T-helper 1 cell (primary cell): ENCODE measurements at places on chromosomes 12 and 14.

GRCh38 chr12:124917135-124917840 lies 2.8 kb upstream of the UBC start:
- peak; percentile 91 for DNase-seq

- no peak for DNase-seq
These were observed 609.0 kb downstream of the KCNH5 start for GRCh38 chr14:62436261-62436660.

DNA sequence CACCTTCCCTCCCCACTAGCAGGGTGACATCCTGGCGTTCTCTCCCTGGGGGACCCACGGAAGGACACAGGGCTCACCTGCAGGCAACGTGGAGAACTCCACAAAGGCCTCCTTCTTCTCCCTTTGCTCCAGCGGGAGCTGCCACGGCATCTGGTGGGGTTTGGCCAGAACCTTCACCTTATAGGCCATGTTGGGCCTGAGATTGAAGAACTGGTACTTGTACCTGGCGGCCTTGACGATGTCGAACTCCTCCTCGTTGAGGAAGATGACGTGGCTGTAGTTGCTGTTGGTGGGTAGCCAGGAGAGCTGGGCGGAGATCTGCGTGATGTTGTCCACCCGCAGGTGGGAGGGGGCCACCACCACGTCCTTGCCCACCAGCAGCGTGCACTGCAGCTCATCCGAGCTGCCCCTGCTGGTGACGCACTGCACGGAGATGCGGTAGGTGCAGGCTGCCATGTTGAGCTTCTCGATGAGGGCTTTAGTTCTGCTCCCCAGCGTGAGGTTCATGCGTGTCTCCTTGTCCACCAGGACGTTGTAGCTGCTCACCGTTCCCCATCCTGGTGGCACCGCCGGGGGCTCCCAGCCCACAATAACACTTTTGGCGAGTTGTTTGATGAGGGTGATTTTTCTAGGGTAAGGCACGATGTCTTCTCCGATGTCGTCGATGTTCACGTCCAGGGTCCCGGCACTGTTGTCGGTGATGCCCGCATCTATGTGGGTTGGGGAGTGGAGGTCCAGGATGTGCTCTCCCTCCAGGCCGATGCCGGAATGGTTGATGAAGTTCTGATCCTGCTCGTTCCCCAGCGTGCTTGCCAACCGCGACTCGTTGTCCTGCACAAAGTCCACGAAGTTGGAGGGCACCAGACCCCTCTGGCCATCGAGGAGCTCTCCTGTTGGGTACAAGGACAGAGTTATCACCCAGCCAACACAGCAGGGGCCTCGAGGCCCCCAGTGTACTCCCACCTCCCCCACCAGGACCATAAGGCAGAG lies 104.4 kb downstream of the PIWIL1 start:
- no peak for DNase-seq

DNA sequence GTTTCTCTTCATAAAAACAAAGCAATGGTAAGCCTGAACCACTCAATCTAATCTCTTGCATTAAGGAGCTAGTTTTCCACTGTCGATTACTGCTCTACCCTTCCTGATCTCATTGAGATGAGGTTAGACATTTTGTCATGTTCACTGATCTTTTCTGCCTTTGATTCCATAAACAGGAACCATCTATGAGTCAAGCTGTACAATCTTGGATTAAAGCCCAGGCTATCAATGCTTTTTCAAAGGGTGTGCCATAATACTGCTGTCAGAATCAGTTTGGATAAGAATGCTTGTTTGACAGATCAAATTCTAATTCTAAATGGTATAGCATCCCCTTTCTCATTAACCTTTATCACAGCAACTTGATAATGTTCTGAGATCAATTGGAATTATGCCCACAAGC lies 16.1 kb downstream of the GRIP1 start:
- DNase-seq, result no peak

GRCh38 chr12:113891739-113892520 lies 74.2 kb downstream of the RBM19 start:
- DNase-seq, result no peak

- DNase-seq, result peak; percentile 13
These were observed 593 bp downstream of the CFL2 start for GRCh38 chr14:34713681-34714319.

GRCh38 chr14:63752449-63753169 lies 24.7 kb upstream of the SGPP1 start:
- no peak for DNase-seq

DNA sequence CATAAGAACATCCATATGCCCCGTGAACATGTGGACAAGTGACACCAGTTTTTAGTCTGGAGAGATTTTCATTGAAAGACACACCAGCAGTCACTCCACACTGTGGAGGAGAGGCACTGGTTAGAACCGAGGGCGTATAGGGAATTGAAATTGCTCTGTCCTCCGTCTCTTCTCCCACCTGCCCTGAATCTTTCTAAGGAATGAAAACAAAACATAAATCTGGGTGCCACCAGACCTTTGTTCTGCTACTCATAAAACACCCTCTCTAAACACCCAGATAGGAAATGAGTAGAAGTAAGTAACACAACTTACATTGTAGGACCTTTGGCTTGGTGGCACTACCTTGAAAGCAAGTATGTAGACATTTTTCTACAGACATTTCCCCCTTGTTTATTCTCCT lies 37.1 kb upstream of the STON2 start:
- DNase-seq, result no peak

GRCh38 chr12:27967551-27968054 lies 4.9 kb downstream of the PTHLH start:
- no peak for DNase-seq

GRCh38 chr12:76914102-76914859 lies 35.5 kb upstream of the CSRP2 start:
- no peak for DNase-seq

DNA sequence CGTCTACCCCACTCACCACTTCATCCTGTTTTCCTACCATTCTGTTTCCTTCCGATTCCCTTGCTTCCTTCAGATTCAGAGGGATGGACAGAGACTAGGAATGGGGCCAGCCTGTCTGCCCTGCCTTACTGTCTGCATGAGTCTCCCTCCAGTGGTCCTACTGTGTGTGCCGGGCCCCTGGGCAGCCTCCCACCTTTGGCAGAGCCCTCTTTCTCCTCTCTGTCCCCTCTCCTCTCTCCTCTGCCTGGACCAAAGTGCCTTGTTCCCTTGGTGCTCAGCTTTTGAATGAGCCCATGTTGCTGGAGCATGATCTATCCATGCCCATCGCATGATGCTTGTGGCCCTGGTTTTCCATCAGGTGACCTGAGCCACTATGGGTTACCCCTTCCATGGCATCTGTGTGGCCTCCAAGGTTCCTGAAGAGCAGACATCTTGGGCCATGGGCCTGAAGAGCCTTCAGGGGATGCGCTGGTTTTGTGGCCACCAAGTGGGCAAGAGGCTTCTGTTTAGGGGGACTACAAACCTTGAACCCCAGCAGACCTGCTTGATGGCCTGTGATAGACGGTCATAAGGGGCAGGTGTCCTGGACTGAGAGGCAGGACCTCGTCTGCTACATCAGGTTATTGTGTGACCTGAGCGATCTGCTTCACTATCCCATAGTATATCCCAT lies 54.2 kb upstream of the BCL11B start:
- DNase-seq, result no peak

GRCh38 chr12:32292151-32292550 lies 107.2 kb upstream of the FGD4 start:
- DNase-seq, result no peak

GRCh38 chr14:23735394-23735793 lies 99.2 kb downstream of the DHRS2 start:
- no peak for DNase-seq

DNA sequence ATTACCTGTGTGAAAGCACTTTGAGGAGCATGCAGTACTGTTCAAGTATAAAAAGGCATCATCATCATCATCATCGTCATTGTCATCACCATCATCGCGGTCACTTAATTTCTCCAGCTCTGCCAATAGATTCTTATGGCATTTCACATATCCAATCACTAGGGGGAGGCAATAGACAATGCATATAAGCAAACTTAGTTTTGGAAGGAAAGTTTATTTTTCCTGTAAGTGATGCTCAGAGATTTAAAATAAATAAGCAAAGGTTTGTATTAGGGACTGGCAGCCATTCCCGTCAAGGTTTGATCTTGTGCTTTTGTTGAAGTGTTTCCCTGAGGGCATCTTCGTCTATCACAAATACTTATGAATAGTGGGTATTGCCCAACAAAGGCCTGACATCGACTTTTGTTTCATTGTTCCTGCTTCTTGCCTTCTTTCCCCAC lies 127.4 kb downstream of the KTN1 start:
- DNase-seq, result no peak

- no peak for DNase-seq
These were observed 379.4 kb upstream of the PDE3A start for GRCh38 chr12:19988948-19989347.

DNA sequence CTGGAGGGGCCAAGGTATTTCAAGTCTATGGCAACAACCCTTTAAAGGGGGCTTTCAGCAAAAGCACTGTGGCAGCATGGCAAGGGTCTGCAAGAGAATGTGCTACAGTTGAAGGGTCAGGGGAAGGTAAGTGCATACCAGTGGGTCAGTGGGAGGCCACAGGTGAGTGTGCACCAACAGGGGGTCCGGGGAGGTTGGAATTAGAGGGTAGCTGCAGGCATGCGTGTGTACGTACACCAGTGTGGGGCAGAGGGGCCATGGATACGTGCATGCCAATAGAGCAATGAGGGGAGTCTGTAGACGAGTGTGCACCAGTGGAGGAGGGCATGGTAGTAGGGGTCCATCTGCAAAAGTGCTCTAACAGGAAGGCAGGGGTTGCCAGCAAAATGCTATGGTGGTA lies 448.9 kb downstream of the NAV3 start:
- DNase-seq, result no peak

- DNase-seq, result no peak
These were observed 27.1 kb upstream of the RPLP0 start for GRCh38 chr12:120228041-120228290.

DNA sequence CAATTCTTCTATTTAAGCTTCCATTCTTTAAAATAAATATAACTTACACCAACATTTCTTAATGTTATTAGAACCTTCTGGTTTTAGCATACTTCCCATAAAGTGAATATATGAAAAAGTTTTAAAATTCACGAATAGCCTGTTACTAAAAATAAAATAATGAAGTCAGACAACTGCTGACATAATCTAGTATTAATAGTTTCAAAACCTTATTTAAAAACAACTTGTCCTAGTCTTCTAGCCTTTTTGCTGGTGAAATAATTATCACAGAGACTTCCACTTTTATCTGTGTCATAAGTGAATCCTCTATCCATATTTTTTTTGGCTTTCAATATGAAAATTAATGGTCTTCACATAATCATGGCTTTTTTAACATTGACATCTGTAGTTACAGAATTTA lies 93.8 kb upstream of the MON2 start:
- DNase-seq, result no peak

- no peak for DNase-seq
These were observed 72.3 kb upstream of the TMCC3 start for GRCh38 chr12:94722664-94723063.

DNA sequence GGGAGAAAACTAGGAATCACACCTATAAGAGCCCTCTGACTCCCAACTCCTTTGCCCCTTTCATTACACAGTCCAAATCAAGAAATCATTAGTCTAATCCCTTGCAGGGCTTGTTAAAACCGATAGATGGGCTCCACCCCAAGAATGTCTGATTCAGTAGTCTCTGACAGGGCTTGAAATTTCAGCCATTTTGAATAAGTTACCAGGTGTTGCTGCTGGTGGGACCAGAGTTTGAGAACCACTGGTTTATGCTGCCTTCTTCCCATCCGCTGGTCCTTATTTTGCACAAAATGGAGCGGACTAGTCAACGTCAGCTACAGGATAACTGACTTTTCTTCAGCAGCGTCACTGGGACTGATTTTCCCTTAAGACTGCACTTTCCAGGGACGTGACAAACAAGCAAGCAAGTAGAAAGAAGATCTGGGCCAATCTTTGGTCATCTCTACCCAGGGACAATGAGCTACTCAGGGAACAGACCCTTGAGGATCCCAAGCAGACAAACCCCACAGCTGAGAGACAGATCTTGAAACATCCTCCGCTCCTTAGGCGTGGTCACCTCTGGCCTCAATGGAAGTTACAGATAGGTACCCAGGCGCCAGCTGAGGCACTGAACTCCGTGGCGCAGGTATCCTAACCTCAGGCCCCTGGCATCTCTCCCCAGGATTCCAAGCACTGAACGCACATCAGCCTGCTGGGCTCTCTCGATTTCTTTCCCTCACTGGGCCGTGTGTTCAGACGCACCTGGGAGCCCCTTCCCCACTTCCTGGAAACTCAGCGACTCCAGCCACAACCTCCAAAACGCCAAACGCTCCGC lies 900 bp downstream of the KCTD10 start:
- DNase-seq, result no peak

DNA sequence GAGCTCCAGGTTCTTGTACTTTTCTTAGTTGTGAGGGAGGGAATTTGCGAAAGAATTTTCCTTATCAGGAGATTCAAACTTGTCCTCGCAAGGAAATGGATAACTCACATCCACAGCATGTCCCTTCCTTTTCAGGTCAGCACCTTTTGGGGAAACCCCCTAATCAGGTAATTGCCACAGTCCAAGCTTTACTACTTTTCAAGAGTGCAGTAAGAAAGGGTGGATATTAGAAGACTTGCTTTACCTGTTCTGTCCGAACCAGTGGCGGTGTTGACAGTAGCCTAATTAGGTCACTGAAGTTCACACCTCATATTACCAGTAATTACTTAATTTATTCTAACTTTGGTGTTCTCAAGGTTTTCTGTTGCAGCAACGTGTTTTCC lies 6.7 kb upstream of the C12orf50 start:
- DNase-seq, result no peak

- peak; percentile 71 for DNase-seq
These were observed 3.2 kb upstream of the FICD start for GRCh38 chr12:108511633-108512540.

GRCh38 chr14:90278199-90279175 lies 22.1 kb downstream of the PSMC1 start:
- no peak for DNase-seq

- DNase-seq, result no peak
These were observed 4.3 kb downstream of the OASL start for GRCh38 chr12:121034616-121035305.

- DNase-seq, result no peak
These were observed 29.8 kb downstream of the DNM1L start for GRCh38 chr12:32708926-32709325.

DNA sequence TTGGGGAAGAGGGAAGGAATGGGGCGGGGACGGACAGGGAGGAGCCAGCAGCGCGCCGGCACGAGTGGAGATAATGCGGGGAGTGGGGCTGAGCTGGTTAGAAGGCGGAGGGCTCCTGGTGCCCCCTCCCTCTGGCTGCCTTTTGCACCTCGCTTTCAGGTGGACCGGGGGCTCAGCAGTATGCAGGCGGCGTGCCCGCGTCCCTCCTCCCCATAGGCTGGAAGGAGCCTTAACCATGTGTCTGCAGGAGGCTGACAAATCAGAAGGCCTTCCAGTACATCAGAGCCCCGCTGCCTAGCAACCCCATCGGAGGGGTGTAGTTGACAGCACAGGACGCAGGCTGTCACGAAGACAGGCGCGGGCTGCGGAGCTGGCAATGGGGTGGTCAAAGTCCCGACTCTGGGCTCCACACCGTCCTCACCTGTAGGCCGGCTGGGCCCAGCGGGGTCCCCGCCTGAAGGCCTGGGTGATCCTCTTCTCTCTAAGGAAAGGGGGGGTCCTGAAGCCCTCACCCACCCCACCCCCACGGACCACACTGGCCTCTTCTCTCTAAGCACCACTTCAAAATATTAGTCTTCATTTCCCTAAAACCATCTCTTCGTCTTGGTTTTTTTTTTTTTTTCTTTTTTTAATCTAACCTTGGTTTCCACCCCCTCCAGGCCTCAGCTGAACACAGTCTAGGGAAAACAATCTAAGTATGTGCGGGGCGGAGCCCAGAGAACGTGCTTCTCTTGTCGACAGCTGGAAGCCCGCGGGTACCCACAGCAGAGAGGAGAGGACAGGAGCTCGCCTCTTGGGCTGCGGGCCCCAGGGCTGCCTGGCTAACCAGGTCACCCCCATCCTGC lies 44.5 kb downstream of the KDM2B start:
- DNase-seq, result peak; percentile 43
